ENCODE measurements at places on chromosomes 12 and 14.

DNA sequence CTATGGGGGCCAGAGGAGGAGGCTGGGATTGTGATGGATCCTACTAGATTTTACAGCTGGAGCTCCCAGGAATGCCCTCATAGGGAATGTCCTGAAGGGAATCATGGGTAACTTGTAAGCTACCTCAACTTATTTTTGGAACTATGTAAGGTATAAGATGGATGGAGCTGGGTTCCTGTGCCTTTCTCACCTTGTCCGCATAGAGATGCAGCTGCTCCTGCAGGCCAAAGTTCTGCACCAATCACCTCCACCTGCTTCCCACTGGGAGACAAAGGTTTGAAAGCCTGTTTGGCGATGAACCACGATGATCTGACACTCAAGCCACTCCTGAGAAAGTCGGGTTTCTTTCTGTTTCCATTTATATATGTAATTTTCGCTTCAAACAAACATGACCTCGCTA is 648 bp upstream of the AKAP5 start:
- DNase-seq, result no peak

GRCh38 chr12:71581206-71581605 is 82.4 kb downstream of the ZFC3H1 start:
- DNase-seq, result no peak

GRCh38 chr12:124538194-124539082 is 29.0 kb downstream of the NCOR2 start:
- no peak for DNase-seq

GRCh38 chr12:103392722-103393121 is 103.0 kb downstream of the C12orf42 start:
- no peak for DNase-seq

DNA sequence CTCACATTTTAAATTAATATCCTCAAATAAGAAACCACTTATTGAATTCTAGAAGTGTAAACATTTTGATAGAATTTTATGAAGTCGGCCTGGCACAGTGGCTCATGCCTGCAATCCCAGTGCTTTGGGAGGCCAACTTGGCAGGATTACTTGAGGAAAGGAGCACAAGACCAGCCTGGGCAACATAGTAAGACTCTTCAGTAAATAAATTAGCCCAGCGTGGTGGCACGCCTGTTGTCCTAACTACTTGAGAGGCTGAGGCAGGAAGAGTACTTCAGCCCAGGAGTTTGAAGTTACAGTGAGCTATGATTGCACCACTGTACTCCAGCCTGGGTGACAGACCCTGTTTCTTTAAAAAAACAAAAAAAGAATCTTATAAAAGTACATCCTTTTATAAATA is 8.9 kb upstream of the ZNF410 start:
- DNase-seq, result no peak

- DNase-seq, result no peak
Measured at GRCh38 chr12:48423171-48423570, 49.2 kb upstream of the ANP32D start.

DNA sequence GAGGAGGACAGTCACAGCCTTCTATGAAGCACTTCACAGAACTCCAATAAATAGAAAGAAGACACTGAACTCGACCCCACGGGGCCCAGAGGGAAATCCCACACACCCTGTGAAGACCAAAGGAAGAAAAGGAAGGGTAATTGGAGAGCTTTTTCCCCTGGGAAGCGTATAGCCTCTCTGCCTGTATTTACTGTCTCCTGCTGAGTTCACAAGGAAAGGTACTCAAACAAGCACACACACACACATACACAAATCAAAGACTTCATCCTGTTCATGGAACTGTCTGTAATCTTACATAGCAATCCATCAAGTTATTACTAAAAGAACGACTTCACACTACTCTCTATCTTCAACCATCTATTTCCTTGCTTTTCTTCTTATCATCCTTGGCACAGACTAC is 15.3 kb downstream of the FOXN3 start:
- DNase-seq, result no peak

GRCh38 chr12:42360747-42361403 is 34.9 kb downstream of the PPHLN1 start:
- no peak for DNase-seq

DNA sequence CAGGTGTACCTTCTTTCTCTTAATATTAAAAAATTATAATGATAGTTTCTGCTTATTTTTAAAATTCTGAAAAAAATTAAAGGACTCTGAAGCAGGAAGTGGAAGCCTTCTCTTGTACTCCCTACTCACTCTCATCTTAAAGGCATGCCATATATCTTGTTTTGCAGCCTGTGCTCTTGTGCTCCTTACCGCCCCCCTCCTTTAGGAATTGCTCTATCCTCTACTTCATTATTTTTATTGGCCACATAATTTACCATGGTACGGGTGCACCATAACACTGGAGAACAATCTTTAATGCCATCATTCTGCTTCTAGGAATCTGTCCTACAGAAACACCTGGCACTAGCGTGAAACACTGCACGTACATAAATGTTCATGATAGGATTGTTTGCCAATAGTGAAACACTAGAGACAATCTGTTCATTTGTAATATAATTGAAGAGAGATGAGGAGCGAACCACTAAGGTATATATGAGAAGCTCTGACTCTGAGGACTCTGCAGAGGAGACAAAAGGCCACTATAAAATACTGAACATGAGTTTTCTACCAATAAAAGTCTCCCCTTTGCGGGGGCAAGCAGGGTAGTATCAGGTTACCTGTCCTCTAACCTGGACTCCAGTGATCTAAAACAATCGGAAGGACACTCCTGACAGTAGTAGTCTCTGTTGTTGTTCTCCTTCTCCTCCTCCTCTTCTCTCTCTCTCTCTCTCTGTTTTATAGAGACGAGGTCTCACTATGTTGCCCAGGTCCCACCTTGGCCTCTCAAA is 6.3 kb upstream of the NYNRIN start:
- DNase-seq, result no peak

GRCh38 chr12:117507548-117507947 is 146.1 kb upstream of the NOS1 start:
- DNase-seq, result no peak

DNA sequence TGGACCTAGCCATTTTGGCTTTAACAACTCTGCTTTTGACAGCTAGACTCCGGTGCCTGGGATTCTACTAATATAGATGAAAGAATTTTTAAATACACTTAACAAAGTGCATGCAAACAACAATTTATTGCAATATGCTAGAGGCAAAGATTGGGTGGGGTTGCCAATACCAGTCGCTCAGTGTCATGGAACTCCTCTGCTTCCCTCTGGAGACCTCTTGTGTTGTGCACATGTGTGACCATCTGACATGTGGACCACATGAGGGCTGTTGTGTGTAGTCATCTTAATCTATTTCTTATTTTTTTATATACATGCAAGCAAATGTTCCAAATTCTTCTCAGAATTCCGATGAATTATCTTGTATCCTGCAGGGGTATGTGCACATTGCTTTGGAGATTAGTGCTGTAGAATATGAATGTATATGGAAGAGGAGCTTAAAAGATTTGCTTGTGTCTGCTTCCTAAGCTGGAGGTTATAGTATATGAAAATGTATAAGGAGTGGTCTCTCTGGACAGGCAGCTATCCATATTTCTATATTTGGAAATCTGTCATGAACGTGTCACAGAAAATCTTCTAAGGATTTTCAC is 24.2 kb upstream of the STXBP6 start:
- no peak for DNase-seq
